Sciatic nerve (tissue), 2 donors: ENCODE measurements at places on chromosomes 7 and 10. TPM values are rescaled to one million over a fixed set of nuclear protein-coding genes. Genes with fewer than 3 reads are reported as not detected.

DNA sequence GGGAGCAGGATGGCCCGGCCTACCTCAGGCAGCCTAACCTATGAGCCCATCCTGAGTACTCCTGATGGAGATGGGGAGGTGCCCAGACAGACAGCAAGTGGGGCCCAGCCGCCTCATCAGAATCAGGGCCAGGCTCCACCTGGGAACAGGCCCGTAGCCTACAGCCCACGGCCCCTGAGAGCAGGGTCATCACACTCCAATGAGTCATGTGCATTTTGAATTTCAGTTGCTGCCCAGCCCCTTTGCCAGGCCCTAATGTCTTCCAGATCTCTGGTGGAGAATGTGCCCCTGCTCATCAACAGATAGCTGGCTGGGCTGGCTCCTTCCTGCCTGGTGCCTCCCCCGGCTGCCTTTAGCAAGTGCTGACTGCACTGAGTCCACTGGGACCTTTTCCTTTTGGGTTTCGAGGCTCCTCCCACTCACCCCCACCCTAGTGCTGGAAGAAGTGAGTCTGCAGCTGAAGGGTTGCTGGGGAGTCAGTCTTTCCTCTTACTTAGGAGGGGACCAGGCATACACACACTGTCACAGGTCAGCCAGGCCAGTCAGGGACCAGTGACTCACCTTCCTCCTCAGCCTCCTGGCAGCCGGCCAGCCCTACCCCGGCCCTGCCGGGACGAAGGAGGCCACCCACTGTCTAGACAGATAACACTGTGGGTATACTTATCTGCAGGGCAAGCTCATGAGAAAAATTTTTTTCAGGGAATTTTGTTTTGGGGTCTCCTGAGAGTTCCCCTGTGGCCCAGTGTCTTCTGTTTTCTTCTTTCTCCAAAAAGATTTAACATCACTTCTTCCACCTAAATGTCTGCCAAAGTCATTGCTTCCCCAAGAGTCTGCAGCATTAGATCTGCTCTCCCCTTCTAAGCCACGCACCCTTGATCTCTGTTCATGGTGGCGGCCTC is 9.1 kb upstream of the ASIC3 start:
- DNase-seq = peak; percentile 80

GRCh38 chr7:24752073-24752800 is 5.0 kb downstream of the GSDME start:
- no peak for DNase-seq

DNA sequence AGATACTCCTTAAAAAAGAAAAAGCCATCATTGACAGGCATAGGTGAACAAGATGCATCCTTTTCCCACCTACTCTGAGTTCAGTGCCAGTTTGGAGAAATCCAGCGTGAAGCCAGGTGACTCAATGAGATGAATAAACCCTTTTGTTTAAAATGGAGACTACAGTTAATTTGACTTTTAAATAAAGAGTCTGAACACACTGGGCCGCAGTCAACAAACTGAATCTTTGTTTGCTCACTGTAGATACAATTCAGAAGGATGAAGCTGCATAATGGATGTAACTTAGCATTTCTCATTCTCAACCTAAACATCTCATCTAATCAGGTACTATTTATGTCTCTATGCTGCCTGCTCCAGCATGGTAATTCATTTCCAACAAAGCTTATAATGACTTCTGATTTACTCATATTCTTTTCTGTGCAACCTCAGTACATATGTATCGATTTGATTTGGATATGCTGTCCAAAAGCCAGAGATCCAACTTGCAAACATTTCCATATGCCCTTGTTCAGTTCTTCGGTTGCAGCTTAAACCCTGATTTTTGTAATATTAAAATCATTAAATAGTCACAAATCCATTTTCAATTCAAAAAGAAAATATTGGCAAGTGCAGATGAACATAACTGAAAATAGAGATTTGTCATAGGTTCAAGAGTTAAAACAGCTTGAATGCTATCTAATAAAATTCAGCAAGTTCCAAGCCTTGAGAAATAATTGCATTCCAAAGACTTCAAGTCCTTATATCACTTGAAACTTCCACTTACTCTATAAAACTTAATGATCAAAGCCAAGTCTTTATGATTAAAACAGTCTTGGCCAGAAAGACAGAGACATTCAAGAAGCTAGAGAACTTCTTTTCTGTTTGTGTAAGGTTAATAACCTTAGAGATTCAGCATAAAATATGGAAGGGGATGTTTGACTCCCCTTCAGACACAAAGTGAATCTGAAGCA is 67.8 kb downstream of the CPVL start:
- no peak for DNase-seq

Gene GDF2
- total RNA-seq = not detected

Gene NPC1L1
- 0.45 TPM for total RNA-seq
